Central memory CD4-positive, alpha-beta T cell (primary cell): ENCODE measurements at places on chromosomes 4 and X.

DNA sequence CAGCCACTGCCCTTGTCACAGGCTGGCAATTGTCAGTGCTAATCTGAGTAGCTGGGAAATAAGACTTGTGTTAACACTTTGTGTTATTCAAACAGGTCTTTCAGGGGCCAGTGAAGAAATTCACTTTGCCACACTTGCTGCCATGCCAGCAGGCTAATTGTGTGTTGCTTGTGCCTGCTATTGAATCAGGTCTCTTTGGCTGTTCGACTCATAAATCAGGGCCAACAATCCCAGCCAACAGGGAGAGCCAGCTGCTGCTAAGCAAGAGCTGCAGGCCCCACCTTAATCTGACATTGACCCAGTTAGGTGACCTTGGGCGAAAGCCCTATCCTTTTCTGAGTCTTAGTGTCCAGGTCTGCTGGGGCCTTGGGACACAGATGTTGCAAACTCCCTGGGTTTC, 28.1 kb upstream of the MAMLD1 start:
- DNase-seq: no peak

- DNase-seq: no peak
Observed at GRCh38 chr4:6230827-6231662, 30.7 kb upstream of the JAKMIP1 start.

- peak; percentile 77 for DNase-seq
Observed at GRCh38 chr4:108433832-108434231, 186.5 kb upstream of the RPL34 start.

GRCh38 chr4:178070163-178070562, 627.9 kb upstream of the AGA start:
- DNase-seq: no peak

DNA sequence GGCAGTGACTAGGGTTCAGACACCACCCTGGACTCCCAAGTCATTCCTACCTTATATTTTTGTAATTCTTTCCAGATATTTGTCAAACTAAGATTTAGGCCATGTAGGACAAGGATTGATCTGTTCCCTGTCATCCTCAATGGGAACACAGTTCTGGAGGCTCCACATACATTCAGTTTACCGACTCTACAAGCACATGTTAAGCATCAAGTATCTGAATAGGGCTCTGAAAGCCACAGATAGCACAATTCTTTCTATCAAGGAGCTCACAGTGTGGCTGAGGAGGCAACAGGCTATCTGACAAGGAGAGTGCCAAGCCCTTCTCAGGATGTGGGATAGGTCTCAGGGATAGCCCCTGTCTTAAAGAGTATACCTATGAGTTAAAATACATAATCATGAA, 37.0 kb upstream of the CXCL8 start:
- DNase-seq: no peak
